Cardiac septum (tissue), 1 donor: ENCODE measurements at places on chromosomes 1 and 21. TPM values are rescaled to one million over a fixed set of nuclear protein-coding genes. Genes with fewer than 3 reads are reported as not detected.

The BRINP3 gene
- not detected for total RNA-seq

The LCE1F gene
- total RNA-seq, result not detected

The CA6 gene
- not detected for total RNA-seq

The GJA4 gene
- total RNA-seq, result 34.7 TPM

The GUCA2B gene
- total RNA-seq, result not detected

The ALPL gene
- 20.3 TPM for total RNA-seq

The RPTN gene
- total RNA-seq, result not detected

The ZZZ3 gene
- 35.1 TPM for total RNA-seq

The UMODL1 gene
- total RNA-seq, result not detected

The MMEL1 gene
- not detected for total RNA-seq

The TTC34 gene
- 0.35 TPM for total RNA-seq

The KLF17 gene
- not detected for total RNA-seq

The HECTD3 gene
- 18.4 TPM for total RNA-seq

The RNU1-3 gene
- total RNA-seq, result 6,195 TPM

The KIAA1614 gene
- 11.4 TPM for total RNA-seq

The TATDN3 gene
- total RNA-seq, result 22.4 TPM

The LCE1D gene
- not detected for total RNA-seq

The KLHDC7A gene
- total RNA-seq, result not detected

The CFH gene
- total RNA-seq, result 58.0 TPM

The C1QB gene
- 34.3 TPM for total RNA-seq

The SARS1 gene
- 104 TPM for total RNA-seq

The C1orf185 gene
- not detected for total RNA-seq

The RPRD2 gene
- total RNA-seq, result 23.5 TPM

The CD52 gene
- total RNA-seq, result 4.6 TPM

The GBP7 gene
- total RNA-seq, result 0.08 TPM

The SLC30A2 gene
- 5.0 TPM for total RNA-seq

The VWA1 gene
- total RNA-seq, result 35.3 TPM

The DMRTA2 gene
- 0.08 TPM for total RNA-seq

The SDC3 gene
- total RNA-seq, result 29.7 TPM

The DYNLT4 gene
- total RNA-seq, result not detected

The CCDC181 gene
- total RNA-seq, result 1.2 TPM

The KRTAP19-5 gene
- not detected for total RNA-seq

The SNAPIN gene
- total RNA-seq, result 62.1 TPM

The NPHP4 gene
- 6.6 TPM for total RNA-seq

The VPS72 gene
- 34.1 TPM for total RNA-seq

The HSPB7 gene
- 3,889 TPM for total RNA-seq

The NTMT2 gene
- total RNA-seq, result 2.0 TPM

The ZNF496 gene
- 17.3 TPM for total RNA-seq

The ATG4C gene
- 7.6 TPM for total RNA-seq

The HCRTR1 gene
- total RNA-seq, result not detected

The PCNX2 gene
- total RNA-seq, result 4.2 TPM

The RRP15 gene
- 18.7 TPM for total RNA-seq

The KCNJ10 gene
- total RNA-seq, result 0.05 TPM

The EVA1B gene
- 11.3 TPM for total RNA-seq

The GPR25 gene
- not detected for total RNA-seq

The GUCA2A gene
- total RNA-seq, result not detected

The SPATA21 gene
- total RNA-seq, result not detected

The NEXN gene
- total RNA-seq, result 532 TPM

The MMP23B gene
- 60.2 TPM for total RNA-seq
